ENCODE measurements at places on chromosomes 5 and 9.

DNA sequence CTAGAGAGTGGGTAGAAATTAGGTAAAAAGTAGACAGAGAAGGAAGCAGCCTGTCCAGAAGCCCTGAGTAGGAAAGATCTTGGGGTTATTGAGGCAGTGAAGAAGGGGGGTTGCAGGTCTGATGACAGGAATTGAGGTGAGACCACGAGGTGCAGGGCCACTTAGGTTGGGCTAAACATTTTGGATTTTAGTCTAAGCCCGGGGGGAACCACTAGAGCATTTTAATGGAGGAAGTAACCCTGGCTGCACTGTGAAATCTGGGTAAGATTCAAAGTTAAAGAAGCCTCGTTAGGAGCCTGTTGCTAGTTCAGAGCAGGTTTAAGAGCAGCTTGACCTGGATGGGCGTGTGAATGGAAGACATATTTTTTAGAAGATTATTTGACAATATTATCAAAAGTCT is 38.3 kb downstream of the MAP3K1 start:
- no peak for DNase-seq

GRCh38 chr9:124355941-124356744 is 59.1 kb downstream of the PSMB7 start:
- no peak for DNase-seq

DNA sequence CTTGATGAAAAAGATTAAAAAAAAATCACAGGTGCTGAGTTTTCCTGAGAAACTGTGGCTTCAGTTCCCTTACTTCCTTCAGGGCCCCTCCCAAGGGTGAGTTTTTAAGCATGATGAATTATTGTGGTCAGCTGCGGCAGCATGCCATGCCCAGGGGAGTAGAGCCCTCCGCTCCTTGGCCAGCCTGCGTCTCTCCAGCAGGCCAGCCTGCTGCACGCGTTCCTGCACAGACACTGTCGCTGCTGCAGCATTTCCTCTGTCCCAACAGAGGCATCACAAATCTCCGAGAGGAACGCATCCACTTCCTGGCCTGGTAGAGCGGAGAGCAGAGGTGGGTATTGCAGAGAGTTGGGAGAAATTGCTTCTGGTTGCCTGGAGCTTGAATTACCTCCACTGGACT is 26.1 kb upstream of the GLRA1 start:
- no peak for DNase-seq

GRCh38 chr5:22986281-22986680 is 133.1 kb upstream of the CDH12 start:
- DNase-seq = no peak

- no peak for DNase-seq
These were observed 625.5 kb downstream of the CHSY3 start for GRCh38 chr5:130529511-130530485.

DNA sequence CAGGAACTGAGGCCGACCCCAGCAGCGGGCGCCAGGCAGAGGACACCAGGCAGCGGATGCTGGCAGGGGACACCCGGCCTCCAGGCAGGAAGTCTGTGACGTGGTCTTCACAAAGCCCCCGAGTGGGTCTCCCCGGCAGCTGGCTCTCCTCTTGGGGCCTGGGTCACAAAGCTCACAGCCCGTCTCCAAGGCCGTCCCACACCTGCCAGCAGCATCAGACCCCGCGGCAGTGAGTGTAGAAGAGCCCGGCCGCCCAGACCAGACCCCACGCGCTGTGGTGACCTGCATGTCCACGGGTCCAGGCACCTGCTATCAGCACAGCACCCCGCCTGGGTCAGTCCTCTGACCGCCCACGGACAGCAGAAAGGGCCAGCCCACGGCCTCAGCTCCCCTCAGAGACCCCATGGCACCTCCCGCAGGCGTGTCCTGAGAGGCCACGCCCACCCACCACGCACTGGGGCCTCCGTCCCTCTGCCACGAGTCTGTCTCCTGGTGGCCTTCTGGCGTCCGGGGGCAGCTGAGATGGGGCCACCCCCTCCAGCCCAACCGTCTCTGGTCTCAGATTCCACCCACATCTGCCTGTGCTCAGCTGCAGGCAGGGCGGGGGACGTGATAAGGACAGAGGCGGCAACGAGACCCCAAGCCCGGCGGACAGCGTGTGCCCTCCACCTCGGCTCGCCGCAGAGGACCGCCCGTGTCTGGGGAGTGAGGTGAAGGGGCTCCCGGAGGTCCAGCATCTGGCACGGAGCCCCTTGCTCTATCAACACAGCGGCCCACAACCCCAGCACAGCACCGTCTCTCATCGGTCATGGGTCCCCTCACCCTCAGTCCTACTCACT is 34.2 kb downstream of the EXD3 start:
- DNase-seq = no peak

GRCh38 chr9:100087218-100087617 is 11.6 kb downstream of the ERP44 start:
- no peak for DNase-seq

GRCh38 chr9:33233626-33234342 is 6.2 kb upstream of the SPINK4 start:
- no peak for DNase-seq

DNA sequence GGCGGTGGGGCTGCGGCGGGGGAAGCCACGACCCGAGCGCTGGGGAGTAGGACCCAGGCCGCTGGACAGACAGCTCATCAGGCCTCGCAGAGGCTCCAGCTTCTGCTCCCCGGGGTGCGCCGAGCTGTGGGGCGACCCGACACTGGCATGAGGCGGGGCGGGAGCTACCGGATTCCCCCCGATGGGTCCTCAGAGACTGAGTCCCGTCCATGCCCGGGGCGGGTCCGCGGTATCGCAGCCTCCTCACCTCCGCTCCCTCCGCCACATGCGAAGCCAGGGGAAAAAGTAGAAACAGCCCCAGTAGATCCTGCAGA is 2.6 kb upstream of the CCL27 start:
- DNase-seq = no peak

- no peak for DNase-seq
These were observed 534.5 kb downstream of the BNC2 start for GRCh38 chr9:16335788-16336580.

GRCh38 chr9:27800692-27801370 is 227.6 kb upstream of the C9orf72 start:
- DNase-seq = no peak

GRCh38 chr9:83537331-83538171 is 650 bp downstream of the FRMD3 start:
- DNase-seq = no peak

DNA sequence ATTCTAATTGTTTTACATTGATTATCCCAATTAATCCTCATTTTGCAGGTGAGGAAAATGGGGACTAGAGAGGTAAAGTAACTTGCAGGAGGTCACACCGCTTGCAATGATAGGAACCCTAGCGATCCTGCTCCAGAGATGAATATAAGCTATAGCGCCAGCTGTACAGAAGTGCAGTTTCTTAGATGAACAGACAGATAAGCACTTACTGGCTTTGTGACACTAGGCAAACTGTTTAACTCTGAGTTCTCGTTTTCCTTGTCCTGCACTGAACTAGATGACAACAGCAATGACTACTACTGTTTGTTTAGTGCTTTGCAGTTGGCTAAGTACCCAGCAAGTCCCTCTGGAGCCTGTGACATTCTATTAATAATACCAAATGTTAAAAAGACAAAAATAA is 11.1 kb downstream of the LHX6 start:
- no peak for DNase-seq

GRCh38 chr9:85157772-85158171 is 488.2 kb downstream of the NTRK2 start:
- no peak for DNase-seq

DNA sequence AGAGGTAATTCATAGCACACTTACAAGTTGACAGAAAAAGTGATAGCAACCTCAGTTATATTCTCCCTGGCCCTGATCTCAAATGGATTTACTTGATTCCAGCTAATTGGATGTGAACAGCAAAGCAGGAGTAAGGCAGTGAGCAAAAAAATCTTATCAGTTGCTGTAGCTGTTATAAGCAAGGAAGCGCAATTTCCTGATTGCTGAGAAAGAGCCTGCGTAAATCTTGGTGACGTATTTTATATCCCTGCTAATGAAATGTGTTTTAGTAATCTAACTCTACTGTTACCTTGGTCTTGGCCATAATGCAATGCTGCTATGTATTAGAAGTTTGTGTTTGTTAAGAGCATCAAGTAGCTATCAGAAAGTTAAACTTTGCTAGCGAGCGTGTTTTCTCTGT is 661.2 kb upstream of the SEMA6A start:
- no peak for DNase-seq

GRCh38 chr5:1437226-1437829 is 7.9 kb downstream of the SLC6A3 start:
- DNase-seq = no peak

GRCh38 chr5:68423154-68423811 is 207.7 kb downstream of the PIK3R1 start:
- no peak for DNase-seq

GRCh38 chr5:99037668-99038067 is 108.9 kb upstream of the CHD1 start:
- no peak for DNase-seq

DNA sequence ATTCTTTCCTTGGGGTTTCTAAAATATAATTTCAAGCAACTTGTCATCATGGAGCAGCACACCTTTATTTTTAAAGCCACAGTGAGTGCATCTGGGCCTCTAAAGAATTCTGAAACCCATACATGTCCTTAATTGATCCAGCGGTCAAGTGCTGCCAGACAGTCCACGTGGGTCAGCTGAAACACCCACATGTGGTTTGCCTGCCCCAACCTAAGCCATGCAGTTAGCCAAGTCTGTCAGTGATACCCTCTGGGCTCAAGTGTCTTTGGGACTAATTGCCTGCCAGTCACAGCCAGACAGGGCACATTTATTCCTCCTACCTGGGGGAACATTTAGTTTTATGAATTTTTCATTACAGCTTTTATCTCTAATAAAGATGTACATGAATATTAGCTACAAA is 291.4 kb upstream of the SLC30A5 start:
- no peak for DNase-seq

GRCh38 chr9:130539420-130540223 is 39.8 kb upstream of the FUBP3 start:
- no peak for DNase-seq

DNA sequence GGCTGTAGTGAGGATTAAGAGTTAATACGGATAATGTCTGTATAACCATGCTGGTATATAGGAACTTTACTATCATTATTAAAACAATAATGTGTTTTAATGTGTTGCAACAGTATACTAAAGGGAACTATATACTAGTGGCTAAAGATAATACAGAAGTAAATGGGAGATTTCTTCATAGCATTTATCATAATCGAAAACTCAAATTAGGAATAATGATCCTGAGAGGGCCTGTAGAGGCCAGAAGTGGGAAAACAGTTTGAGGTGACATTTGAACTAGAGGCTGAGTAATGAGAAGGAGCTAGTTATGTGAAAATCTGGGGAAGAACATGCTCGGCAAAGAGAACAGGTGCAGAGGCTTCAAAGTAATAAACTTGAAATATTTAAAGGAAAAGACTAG is 2.9 kb downstream of the TCERG1 start:
- no peak for DNase-seq

DNA sequence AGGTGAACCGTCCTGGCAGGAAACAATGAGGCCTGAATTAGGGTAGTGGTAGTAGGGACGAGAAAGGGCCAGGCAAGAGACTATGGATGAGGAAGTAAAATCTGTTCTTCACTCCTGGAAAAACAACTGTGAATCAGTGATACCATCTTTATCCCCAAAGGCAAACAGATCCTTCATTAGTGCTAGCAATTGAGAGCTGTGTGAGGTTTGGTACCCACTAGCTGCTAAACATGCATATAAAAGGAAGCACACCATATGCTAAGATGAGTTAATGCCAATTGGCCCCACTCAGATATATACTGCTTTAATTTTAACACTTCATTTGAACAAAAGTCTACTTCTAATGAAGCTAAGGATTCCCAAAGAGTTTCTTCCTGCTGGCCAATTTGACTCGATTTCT is 244.8 kb upstream of the NR4A3 start:
- DNase-seq = no peak

DNA sequence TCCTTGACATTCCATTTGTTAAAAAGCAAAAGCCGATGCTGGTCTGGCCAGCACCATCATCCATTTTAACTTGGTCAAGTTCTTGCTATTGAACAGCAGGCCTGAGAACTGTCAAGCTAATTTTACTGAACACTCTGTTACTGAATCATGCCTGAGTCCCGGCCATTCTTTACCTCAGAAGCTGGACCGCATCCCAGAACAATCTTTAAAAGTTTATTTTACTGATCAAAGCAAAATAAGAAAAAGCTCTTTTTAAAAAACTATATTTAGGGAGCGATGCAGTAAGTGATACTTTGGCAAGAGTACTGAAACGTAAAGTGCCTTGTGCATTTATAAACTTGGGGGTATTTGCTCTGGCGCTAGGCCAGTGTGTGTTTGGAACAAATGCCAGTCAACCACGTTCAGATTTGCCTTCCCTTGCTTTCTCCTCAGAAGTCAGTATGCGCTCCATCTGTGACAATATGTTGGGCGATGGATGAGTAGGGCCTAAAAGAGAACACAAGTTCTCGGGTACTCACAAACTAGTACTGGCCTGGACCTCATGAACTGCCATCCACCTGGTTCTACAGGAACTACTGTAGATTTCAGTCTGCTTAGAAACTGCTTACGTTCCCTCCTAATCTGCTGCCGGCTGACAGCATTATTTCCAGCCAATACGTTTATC is 161.9 kb downstream of the MAPKAP1 start:
- DNase-seq = no peak

DNA sequence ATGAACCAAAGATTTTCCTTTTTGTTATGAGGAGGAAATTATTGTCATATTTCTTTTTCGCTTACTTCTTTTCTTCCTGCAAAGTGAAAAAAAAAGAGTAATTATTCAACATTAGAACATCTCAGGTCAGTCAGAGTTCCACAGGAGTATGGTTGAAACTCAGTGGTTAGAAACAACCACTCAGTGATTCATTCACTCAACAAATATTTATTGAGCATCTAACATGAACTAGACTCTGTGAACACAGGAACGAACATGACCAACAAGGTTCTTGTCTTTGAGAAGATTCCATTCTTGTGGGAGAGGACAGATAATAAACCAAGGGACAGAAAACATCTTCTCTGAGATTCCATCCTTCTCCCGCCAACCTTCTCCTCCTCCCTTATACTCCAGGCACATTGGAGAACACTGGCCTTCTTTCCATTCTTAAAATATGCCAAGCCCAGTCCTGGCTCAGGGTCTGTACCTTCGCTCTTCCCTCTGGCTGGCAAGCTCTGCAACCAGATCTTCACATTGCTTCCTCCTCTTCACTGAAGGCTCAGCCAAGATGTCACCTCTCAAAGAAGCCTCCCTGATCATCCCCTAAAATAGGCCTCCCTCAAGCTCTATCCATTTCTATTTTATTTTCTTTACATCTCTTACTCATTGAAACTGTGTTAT is 6.8 kb upstream of the GRAMD2B start:
- no peak for DNase-seq

GRCh38 chr5:69184621-69185020 is 4.8 kb upstream of the CENPH start:
- no peak for DNase-seq

DNA sequence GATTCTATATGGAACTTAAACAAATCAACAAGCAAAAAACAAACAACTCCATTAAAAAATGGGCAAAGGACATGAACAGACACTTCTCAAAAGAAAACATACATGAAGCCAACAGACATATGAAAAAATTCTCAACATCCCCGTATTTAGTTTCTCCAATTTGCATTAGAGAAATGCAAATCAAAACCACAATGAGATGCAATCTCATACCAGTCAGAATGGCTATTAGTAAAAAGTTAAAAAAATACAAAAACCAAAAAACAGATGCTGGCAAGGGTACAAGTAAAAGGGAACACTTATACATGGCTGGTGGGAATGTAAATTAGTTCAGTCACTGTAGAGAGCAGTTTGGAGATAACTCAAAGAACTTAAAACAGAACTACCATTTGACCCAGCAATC is 342.1 kb upstream of the NUDT12 start:
- no peak for DNase-seq
